ENCODE measurements at places on chromosomes 3 and 15.

DNA sequence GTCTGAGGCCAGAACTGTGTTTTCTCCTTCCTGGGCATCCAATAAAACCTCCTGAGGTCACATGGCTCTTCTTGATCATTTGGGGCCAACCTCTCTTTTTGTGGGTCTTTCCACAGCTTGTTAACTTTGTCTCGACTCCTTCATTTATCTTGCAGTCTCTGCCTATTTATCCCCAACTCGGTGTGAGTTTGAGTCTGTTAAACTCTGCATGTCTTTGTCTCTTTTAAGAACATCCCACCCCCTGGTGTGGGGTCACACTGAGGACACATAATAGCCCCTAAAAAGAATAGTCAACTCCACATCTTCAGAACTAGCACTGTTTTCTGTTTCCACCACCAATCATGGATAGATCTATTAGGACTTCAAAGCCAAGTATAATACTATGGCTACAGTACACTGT lies 187.2 kb downstream of the TLE3 start:
- no peak for DNase-seq

DNA sequence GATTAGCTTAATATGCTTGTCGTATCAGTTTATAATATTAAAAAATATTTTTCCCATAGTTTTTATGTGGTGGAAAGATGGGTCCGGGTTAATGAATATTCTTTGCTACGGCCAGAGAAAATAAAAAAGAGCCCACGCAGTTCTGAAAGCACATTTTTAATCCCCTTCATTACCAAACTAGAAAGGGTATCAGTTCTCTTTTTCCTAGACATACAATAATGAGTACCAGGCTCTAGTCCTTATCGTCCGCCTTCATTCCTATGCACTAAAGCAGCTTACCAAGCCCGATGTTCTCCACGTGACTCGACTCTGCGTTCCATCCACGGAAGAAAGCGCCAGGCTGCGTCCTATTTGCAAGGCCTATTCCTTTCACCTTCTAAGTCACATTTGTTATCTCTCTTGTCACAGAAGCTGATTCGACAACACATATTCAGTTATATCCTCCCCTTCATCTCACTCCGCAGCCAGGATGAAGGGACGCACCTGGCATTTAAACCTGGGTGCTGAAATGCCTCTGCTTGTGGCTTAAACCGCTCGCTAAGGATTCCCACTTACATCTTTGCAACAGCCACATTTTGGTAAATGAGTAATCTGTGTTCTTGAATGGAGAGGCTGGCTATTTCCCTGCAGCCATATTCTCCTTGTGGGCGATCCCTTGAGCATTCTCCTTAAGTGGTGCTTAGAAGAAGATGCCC lies 257.0 kb downstream of the CD47 start:
- DNase-seq: no peak

- DNase-seq: no peak
These were observed 20.9 kb downstream of the GRK7 start for GRCh38 chr3:141784096-141784495.

GRCh38 chr3:46626039-46626438 lies 13.7 kb downstream of the FAM240A start:
- DNase-seq: no peak

- DNase-seq: no peak
These were observed 269.2 kb downstream of the SQOR start for GRCh38 chr15:45904019-45904418.

DNA sequence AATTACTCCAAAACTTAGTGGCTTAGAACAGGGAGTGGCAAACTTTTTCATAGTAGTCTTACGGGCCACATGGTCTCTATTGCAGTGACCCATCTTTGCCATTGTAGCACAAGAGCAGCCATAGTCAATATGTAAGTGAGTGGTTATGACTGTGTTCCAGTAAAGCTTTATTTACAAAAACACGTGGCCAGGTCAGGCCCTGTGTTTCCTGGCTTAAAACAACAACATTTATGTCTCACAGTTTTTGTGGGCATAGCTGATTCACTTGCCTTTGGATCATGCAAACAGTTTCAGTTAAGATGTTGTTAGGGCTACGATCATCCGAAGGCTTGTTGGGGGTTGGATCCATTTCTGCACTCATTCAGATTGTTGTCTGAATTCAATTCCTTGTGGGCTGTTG lies 103.8 kb downstream of the CHCHD6 start:
- DNase-seq: no peak

DNA sequence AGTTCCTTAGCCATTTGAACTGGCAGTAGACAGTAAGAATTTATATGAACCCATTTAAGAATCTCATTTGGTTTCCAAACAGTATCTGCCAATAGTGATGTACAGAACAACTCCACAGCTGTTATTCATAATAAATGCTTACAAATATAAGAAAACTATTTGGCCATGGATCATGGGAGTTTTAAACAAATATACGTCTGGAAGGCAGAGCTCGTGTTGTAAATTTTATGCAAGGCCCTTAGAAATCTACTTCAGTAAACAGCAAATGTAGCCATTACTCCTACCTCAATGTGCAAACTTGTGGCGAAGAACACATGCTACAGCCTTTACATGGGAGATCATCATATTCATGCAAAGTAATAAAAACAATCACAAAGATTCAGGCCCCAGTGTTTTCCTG lies 65.3 kb upstream of the NANOGP8 start:
- no peak for DNase-seq

GRCh38 chr15:92770641-92771040 lies 115.1 kb upstream of the FAM174B start:
- DNase-seq: no peak

GRCh38 chr3:121736112-121736511 lies 13.4 kb downstream of the GOLGB1 start:
- DNase-seq: no peak

DNA sequence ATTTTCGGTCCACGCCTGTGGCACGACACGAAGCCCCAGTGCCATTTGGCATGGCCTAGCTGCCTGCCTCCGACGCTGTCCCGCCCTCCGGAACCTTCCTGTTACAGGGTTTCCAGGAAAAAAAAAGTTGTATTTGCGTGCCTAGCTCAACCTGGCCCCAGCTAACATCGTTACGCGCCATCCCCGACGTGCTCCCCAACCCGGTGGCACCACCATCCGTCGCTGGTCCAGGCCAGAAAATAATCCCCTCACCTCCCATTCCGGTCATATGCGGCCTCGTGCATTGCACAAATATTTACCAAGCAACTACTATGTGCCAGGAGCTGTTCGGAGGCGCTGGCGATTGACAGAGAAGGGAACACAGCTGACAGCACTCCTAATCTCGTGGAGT lies 1.4 kb upstream of the CYP1A1 start:
- no peak for DNase-seq
